ENCODE measurements at places on chromosomes 1 and 21. TPM values are rescaled to one million over a fixed set of nuclear protein-coding genes. Genes with fewer than 3 reads are reported as not detected.

The A3GALT2 gene
- not detected for total RNA-seq

The CTTNBP2NL gene
- 18.8 TPM for total RNA-seq

The CFHR5 gene
- total RNA-seq, result not detected

The ST6GALNAC3 gene
- 10.6 TPM for total RNA-seq
